ENCODE measurements at places on chromosomes 7 and 10.
A peak's percentile ranks its signal among the peaks of the same experiment; 100 is the strongest.

- no peak for DNase-seq
Observed at GRCh38 chr7:7221599-7222038, 39.3 kb downstream of the C1GALT1 start.

- no peak for DNase-seq
Observed at GRCh38 chr7:151793531-151793951, 83.4 kb downstream of the PRKAG2 start.

DNA sequence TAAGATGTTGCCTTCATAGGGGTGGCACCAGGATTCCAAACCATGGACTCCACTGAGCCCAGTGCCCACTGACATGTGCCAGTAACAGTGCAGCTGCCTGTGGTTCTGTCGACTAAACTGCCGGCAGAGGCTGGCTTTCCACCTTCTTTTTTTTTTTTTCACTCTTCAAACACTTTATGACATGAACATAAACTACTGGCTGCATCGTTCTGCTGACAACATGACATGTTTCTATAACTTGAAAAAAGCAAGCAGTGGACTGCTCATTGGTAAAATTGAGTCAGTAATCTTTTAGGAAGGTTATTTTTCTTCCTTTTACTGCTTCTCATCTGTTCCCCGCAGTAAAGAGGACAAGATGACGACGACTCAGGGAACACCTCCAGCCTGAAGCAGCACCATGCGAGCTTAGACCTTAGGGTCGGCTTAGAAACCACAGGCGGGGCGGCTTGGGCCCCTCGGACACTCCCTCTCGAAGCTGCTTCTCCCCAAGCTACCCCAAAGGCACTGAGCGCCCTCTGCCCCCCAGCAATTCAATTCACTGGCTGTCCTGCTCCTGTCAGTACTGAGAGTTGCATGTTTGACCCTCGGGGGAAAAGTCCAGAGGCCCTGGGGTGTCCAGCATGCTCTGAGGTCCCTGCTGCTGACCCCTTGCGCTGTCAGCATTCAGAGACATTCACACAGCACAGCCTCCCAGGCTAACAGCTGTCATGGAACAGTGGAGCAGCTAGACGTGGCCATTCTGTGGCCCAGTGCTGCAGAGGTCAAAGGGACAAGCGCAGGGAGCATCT lies 112.5 kb downstream of the EGFR start:
- DNase-seq, result no peak

DNA sequence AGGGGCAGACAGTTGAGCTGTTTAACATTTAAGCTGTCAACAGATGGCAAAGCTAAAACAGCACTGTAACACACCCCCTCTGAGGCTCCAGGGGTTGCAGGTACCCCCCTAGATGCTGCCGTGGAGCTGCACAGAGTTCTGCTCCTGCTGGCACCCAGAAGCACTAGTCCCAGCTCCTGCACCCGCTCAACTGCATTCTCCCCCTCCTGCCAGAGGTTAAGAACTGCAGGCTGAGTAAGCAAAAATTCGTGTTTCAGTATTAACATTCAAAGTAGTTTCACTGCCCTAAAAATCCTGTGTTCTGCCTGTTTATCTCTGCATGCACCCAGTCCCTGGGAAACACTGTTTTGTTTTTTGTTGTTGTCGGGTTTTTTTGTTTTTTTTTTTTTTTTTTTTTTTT lies 790.8 kb upstream of the KCND2 start:
- DNase-seq, result peak; percentile 85

GRCh38 chr7:151735851-151736402 lies 141.0 kb downstream of the PRKAG2 start:
- peak; percentile 76 for DNase-seq

Data from NCI-H524 (cell line).